ENCODE measurements at places on chromosomes 13 and 19.

DNA sequence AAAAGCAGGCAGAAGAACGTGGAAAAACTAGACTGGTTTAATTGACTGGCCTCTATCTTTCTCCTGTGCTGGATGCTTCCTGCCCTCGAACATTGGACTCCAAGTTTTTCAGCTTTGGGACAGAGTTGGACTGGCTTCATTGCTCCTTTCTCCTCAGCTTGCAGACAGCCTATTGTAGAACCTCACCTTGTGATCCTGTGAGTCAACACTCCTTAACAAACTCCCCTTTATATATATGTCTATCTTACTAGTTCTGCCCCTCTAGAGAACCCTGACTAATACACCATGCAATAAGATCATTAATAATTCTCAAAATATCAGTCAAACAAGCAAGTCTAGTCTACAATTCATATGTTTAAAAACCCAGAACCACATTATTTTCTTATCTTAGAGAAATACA is 662.4 kb downstream of the TBC1D4 start:
- DNase-seq: no peak

GRCh38 chr19:17505223-17505622 is 6.2 kb upstream of the PGLS start:
- DNase-seq: no peak

- no peak for DNase-seq
These were observed 588.5 kb downstream of the GPC5 start for GRCh38 chr13:91986761-91987483.

GRCh38 chr13:28621449-28621848 is 37.5 kb upstream of the POMP start:
- DNase-seq: no peak

DNA sequence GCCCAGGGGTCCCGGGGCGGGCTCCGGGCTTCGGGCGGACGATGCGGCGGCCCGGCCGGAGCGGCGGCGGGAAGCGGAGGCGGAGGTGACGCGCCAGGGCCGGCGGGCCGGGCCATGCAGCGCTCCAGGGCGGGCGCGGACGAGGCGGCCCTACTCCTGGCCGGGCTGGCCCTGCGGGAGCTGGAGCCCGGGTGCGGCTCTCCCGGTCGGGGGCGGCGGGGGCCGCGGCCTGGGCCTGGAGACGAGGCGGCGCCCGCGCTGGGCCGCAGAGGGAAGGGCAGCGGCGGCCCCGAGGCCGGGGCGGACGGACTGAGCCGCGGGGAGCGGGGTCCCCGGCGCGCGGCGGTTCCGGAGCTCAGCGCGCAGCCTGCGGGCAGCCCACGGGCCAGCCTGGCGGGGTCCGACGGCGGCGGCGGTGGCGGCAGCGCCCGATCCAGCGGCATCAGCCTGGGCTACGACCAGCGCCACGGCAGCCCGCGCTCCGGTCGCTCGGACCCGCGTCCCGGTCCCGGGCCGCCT is 362 bp downstream of the WTIP start:
- no peak for DNase-seq
